Left ventricle myocardium inferior (tissue), 1 donor: ENCODE measurements at places on chromosomes 6 and 20.
A peak's percentile ranks its signal among the peaks of the same experiment; 100 is the strongest.

DNA sequence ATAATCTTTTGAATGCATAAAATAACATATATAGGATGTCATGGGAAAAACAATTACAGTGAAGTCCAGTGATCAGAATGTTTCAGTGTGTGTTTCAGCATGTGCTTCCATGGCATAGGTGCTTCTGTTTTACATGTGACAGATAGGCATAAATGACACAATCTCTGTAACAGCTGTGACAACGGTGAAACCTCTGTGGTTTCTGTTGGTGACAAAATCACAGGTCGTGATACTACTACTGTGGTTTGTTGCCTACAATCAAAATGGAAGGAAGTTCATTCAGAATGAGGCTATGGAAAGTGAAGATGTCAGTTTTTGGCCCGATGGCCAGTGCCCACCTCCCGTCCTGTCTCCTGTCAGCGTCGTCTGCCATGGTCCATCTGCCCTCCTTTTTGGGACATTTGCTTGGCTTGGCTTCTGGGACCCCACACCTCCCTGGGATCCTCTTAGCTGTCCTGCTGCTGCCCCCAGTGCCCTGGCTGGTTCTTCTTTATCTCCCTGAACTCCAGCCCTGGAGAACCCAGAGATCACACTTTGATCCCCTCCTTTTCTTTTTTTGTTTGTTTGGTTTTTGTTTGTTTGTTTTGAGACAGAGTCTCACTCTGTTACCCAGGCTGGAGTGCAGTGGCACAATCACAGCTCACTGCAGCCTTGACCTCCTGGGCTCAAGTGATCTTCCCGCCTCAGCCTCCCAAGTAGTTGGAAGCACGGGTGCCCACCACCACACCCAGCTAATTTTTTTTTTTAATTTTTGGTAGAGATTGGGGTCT lies 79.3 kb upstream of the NAA20 start:
- DNase-seq, result no peak

GRCh38 chr20:36950414-36951197 lies 902 bp downstream of the SAMHD1 start:
- peak; percentile 20 for DNase-seq

GRCh38 chr6:51490101-51490500 lies 597.3 kb downstream of the PKHD1 start:
- no peak for DNase-seq

- DNase-seq, result no peak
Observed at GRCh38 chr20:33015114-33015484, 7.6 kb downstream of the BPIFB2 start.

- no peak for DNase-seq
Observed at GRCh38 chr20:62303340-62304226, 786 bp downstream of the ADRM1 start.

GRCh38 chr20:62400021-62400420 lies 7.1 kb downstream of the CABLES2 start:
- DNase-seq, result no peak

DNA sequence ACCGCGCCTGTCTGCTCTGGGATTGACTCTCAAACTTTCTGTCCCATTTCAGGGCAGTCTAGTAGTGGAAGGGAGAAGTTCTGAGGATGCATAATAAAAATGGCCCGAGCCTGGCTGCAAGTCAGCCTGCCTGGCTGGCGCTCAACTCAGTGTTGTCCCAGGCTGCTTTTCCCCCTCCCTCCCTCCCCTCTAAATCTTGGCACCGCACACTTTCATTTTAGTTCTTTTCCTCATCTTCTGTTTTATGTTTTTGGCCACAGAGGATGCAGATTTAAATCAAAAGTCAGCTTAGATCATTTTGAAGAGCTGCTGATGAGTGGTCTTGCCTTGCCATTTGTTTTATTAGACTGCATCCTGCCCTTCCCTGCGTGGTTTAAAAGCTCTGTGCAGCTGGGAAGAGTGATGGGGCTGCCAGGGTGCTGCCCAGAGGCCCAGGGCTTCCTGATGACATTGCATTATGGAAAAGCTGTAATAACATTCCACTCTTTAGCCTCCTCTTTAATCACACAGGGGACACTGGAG lies 6.5 kb upstream of the UQCC2 start:
- DNase-seq, result no peak

- DNase-seq, result no peak
Observed at GRCh38 chr6:151699719-151700118, 107.8 kb upstream of the ESR1 start.

- DNase-seq, result no peak
Observed at GRCh38 chr6:72272958-72273357, 348.9 kb upstream of the KCNQ5 start.

DNA sequence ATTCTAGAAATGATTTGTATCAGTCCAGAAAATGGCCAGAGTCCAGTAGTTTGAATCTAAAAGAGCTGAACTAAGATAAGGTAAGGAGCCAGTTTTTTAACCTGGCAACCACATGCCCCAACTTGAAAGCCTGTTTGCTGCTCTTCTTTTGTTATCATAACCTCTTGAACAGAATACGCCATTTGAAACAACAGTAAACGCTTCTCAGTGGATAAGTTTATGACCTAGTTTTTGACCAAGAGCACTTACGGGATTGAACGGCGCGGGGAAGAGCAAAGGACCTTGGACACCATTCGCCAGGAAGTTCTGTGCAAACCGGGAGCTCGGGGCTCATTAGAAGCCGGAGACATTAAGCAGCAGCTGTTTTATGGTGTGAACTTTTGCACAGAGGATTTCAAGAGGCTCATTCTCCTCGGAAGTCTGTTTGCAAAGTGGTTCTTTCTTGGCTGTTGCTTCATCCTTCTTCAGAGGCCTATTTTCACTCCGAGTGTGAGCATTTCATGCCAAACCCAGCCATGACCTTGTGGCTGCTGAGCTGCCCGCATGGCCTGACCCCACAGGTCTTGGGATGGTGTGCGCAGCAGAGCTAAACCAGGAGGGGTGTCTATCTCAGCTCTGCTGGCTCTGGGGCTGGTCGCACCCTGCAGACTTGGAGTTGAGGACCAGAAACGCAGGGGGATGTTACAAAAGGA lies 215.1 kb downstream of the SOX4 start:
- no peak for DNase-seq

- no peak for DNase-seq
Observed at GRCh38 chr6:43192911-43193310, 10.9 kb downstream of the CUL9 start.

GRCh38 chr6:21305893-21306332 lies 287.6 kb upstream of the SOX4 start:
- DNase-seq, result no peak

DNA sequence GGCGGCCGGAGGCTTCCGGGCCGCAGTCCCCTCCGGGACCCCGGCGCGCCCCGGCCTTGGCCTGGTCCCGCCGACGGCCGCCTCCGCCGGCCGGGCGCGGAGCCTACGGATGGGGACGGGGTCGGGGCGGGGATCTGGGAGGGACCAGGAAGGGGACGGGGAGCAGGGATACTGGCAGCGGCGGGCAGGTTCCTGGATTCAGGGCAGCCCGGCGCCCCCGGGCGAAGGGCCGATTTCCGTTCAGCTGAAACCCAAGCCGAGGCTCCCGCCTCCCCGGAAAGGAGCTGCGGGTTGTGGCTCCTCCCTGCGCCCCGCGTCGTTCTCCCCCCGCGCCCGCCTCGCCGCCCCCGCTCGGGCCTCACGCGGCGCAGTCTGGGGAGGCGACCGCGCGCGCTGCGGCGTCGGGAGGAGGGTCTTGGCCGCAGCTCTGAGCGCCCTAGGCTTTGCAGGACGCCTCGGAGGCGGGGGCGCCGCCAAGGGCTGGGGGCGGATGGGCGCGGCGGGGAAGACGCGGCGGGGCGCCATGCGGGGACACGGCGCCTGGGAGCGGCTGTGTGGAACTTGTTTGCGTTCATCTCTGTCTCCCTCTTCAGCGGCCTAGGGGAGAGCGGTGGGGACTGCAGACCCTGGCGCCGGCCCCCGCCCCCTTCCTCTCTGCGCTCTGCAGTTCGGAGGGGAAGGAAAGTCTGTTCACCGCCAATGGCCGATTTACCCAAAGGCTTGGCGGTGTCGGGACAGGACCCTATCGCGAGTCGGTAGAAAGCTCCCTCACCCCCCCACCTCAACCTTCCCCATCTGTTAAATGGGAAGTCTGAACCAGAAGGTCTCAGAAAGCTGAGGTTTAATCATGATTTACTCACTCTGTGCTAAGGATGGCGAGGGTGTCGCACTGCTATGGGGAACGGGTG lies 22.7 kb upstream of the TMEM181 start:
- no peak for DNase-seq

GRCh38 chr20:13857304-13857703 lies 72.5 kb downstream of the NDUFAF5 start:
- peak; percentile 83 for DNase-seq

- DNase-seq, result no peak
Observed at GRCh38 chr20:9886227-9886626, 47.4 kb upstream of the PAK5 start.

GRCh38 chr6:16760516-16761470 lies at the start of gene ATXN1:
ATXN1 (minus strand) TSS chr6:16761460.
- peak; percentile 57 for DNase-seq

- DNase-seq, result no peak
Observed at GRCh38 chr6:165634101-165634880, 28.8 kb downstream of the PDE10A start.

DNA sequence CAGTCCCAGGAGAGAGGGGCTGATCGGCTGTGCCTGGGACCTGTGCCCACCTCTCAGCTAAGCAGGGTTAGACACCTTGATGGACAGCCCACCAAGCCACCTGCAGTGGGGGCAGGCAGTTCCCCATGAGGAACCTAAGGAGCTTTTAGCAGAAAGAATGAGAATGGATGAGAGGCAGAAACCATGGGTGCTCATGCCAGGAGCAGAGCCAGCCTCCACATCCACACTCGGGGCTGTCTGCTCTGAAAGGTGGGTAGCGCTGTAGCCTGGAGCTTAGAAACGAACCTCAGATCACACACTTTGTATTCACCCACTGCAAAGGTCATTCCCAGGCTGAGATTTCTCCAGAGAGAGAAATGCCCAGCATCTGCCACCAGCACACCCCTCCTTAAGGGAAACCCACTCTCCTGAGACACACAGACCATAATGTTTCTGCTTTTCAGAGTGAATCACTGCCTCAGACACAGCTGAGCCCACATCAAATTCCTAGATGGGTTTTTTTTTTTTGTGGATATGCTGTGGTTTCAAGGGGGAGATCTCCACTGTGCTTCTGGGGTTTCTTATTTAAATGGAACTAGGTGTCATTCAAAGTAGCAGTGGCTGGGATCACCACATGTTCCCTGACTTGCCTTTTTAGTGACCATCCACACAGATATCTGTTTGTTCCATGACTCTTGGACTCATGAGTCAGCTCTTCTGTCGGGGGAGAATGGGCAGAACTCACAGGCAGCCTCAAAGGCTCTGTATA lies 218.9 kb downstream of the EYA2 start:
- no peak for DNase-seq

GRCh38 chr6:101393251-101393828 lies at the start of gene GRIK2:
GRIK2 (plus strand) TSS chr6:101393708.
- DNase-seq, result no peak

DNA sequence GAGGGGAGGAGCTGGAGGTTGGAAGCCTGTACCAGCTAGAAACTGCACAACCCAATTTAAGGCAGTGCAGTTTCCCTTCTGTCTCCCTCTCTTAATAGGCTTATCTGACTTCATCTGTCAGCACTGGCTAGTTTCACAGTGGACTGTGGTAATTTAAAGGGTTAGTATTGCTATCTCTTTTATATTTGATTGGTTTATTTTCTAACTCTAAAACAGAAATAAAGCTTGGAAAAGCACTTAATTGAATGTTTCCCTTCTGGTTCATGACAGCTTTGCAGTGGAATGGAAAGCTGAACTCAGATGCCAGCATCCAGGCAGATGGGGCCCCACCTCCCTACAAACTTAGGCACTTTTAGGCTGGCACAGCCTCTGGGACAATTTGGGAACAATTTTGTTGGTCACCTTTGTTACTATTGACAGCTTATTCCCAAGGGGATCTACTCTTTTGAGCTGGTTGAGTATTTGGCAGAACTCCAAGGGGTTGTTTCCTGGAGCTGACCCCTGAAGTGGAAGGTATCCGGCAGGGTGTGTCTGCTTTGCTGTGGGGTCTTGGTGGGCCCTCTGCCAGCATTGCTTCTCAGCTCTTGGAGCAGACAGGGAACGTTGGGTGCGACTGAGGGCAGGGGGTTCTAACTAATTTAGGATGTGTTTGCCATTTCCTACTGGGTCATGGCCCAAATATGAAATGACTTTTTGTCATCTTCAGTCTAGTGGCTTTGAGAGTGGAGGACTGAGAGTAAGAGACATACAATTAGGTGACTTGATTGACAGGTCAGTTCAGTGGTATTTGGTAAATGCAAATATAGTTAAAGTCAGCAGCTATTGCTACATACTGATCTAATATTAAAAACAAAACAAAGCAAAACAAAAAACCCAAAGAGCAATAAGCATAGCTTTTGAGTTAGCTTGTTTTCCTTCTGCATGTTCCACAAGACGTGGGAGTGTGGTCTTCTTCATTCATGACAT lies 9.3 kb downstream of the SH3BGRL2 start:
- DNase-seq, result peak; percentile 33

- no peak for DNase-seq
Observed at GRCh38 chr6:111823831-111824607, 49.2 kb downstream of the FYN start.

GRCh38 chr6:145453376-145453775 lies 281.9 kb downstream of the EPM2A start:
- no peak for DNase-seq

GRCh38 chr6:150717419-150717818 lies 117.7 kb downstream of the PLEKHG1 start:
- no peak for DNase-seq

- no peak for DNase-seq
Observed at GRCh38 chr6:99138445-99138844, 190.7 kb upstream of the FBXL4 start.

DNA sequence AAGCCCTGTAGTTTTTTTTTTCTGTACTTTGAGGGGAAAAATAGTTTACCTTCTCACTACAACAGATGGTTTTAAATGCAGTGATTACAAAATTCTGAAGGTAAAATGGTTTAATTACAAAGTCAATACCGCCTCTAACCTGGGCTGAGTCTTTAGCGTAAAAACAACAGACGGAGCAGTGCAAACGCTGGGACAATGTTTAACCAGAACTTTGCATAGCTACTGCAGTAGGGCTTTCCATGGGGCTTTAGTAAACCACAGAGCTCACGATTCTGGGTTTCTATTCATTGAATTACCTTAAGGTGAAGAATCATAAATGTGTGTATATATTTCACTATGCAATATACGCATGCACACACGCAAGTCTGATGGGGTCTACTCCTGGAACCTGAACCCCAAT lies 77.9 kb downstream of the RFX6 start:
- DNase-seq, result no peak

- no peak for DNase-seq
Observed at GRCh38 chr6:133568970-133569889, 319.7 kb upstream of the TCF21 start.

- DNase-seq, result no peak
Observed at GRCh38 chr6:157158897-157159296, 164.4 kb downstream of the TMEM242 start.

- DNase-seq, result no peak
Observed at GRCh38 chr6:159282421-159282820, 113.2 kb downstream of the FNDC1 start.

GRCh38 chr20:10667077-10667401 lies 6.8 kb downstream of the JAG1 start:
- DNase-seq, result no peak

GRCh38 chr6:41722969-41723529 lies 12.4 kb downstream of the TFEB start:
- DNase-seq, result no peak

- DNase-seq, result no peak
Observed at GRCh38 chr6:97085772-97086171, 161.2 kb downstream of the KLHL32 start.

- DNase-seq, result no peak
Observed at GRCh38 chr6:36378243-36378920, 9.1 kb downstream of the ETV7 start.
